ENCODE measurements at places on chromosomes 1 and 21. TPM values are rescaled to one million over a fixed set of nuclear protein-coding genes. Genes with fewer than 3 reads are reported as not detected.

- no peaks in the 10 kb centered on the region for H3K36me3 ChIP-seq
- H3K27me3 ChIP-seq: no peaks in the 10 kb centered on the region
- H3K27ac ChIP-seq: no peak overlapping the region
- H3K4me3 ChIP-seq: no peak overlapping the region
- DNase-seq: peak; percentile 14
- no peaks in the 10 kb centered on the region for H3K4me1 ChIP-seq
Measured at GRCh38 chr1:176949033-176949662, 215.4 kb downstream of the ASTN1 start.

The LEMD1 gene
- total RNA-seq: 3.1 TPM

DNA sequence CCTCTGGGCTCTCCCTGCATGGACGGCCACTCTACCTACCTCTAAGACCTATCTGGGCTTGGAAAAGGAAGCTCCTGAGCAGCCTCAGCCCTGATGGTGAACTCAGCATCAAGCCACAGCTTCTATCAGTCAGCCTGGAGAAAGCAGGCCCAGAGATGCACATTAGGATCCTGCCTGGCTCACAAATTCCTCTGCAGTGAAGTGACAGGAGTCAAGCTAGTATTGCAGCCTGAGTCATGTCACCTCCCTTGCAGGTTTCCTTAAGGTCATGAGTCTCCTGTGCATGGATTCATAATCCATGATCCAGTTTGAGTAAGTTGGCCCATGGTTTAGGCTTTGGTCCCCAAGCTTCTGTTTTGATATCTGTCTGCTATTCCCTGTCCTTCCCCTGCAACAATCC is 37.9 kb upstream of the DUSP10 start:
- H3K36me3 ChIP-seq: peaks cover 2% of the 10 kb centered on the region
- H3K4me3 ChIP-seq: no peak overlapping the region
- H3K4me1 ChIP-seq: peaks cover 99% of the 10 kb centered on the region
- peaks cover 7% of the 10 kb centered on the region for H3K27me3 ChIP-seq

GRCh38 chr21:35924714-35925301 is 135.5 kb downstream of the SETD4 start:
- no peaks in the 10 kb centered on the region for H3K4me1 ChIP-seq
- no peaks in the 10 kb centered on the region for H3K36me3 ChIP-seq
- no peak overlapping the region for H3K27ac ChIP-seq

The BATF3 gene
- 400 TPM for total RNA-seq

- H3K36me3 ChIP-seq: peaks cover 11% of the 10 kb centered on the region
- peaks cover 23% of the 10 kb centered on the region for H3K4me1 ChIP-seq
- peak; percentile 28 for DNase-seq
- peak overlapping the region; percentile 78 for H3K27ac ChIP-seq
- H3K4me3 ChIP-seq: peak overlapping the region; percentile 74
Measured at GRCh38 chr1:246364415-246364941, 142.6 kb downstream of the SMYD3 start.

GRCh38 chr1:68675336-68675735 is 178.5 kb upstream of the DEPDC1 start:
- H3K36me3 ChIP-seq: no peaks in the 10 kb centered on the region
- DNase-seq: no peak
- H3K27ac ChIP-seq: no peak overlapping the region
- H3K4me3 ChIP-seq: no peak overlapping the region

- H3K4me1 ChIP-seq: no peaks in the 10 kb centered on the region
- no peaks in the 10 kb centered on the region for H3K36me3 ChIP-seq
- H3K27ac ChIP-seq: no peak overlapping the region
- no peak overlapping the region for H3K4me3 ChIP-seq
Measured at GRCh38 chr1:201036188-201036842, 12.8 kb upstream of the KIF21B start.

The DEGS1 gene
- total RNA-seq: 26.0 TPM

- H3K36me3 ChIP-seq: peaks cover 2% of the 10 kb centered on the region
- no peaks in the 10 kb centered on the region for H3K4me1 ChIP-seq
- peak overlapping the region; percentile 69 for H3K27ac ChIP-seq
- H3K4me3 ChIP-seq: no peak overlapping the region
Measured at GRCh38 chr1:61692155-61692800, 32.7 kb downstream of the TM2D1 start.

DNA sequence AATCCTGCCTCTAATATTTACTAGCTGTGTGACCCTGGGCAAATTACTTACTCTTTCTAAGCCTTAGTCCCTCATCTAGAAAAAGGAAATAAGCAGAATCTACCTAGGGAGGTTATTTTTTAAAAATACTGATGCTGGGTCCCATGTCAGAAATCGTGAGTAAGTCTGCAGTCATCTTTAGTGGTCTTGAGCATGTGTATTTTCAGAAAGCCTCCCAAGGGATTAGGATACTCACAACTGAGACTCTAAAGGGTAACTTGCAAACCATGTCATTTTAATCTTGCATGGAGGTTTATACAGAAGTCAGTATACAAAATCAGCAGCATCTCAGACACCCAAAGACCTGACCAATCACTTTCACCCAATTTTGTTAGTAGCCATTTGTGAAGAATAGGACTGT is 43.2 kb downstream of the DSTYK start:
- no peak overlapping the region for H3K4me3 ChIP-seq
- no peak overlapping the region for H3K27ac ChIP-seq
- H3K4me1 ChIP-seq: peaks cover 41% of the 10 kb centered on the region
- no peak for DNase-seq

GRCh38 chr21:43836616-43837015 is 28.4 kb upstream of the AGPAT3 start:
- no peak overlapping the region for H3K4me3 ChIP-seq
- H3K27ac ChIP-seq: no peak overlapping the region
- DNase-seq: no peak
- H3K27me3 ChIP-seq: peaks cover 58% of the 10 kb centered on the region

- no peaks in the 10 kb centered on the region for H3K27me3 ChIP-seq
- no peak for DNase-seq
- H3K4me3 ChIP-seq: no peak overlapping the region
- H3K27ac ChIP-seq: no peak overlapping the region
- peaks cover 62% of the 10 kb centered on the region for H3K4me1 ChIP-seq
Measured at GRCh38 chr1:172537366-172537765, 4.4 kb downstream of the SUCO start.

GRCh38 chr1:14746393-14746792 is 147.9 kb downstream of the KAZN start:
- no peaks in the 10 kb centered on the region for H3K36me3 ChIP-seq
- H3K27ac ChIP-seq: no peak overlapping the region
- H3K4me3 ChIP-seq: no peak overlapping the region

The ITGB2 gene
- 248 TPM for total RNA-seq

GRCh38 chr1:160541622-160542302 is 18.7 kb upstream of the SLAMF6 start:
- DNase-seq: no peak
- H3K36me3 ChIP-seq: peaks cover 2% of the 10 kb centered on the region
- no peaks in the 10 kb centered on the region for H3K27me3 ChIP-seq
- peaks cover 52% of the 10 kb centered on the region for H3K4me1 ChIP-seq
- no peak overlapping the region for H3K4me3 ChIP-seq

The IVL gene
- not detected for total RNA-seq

GRCh38 chr1:231856894-231857293 is 230.3 kb downstream of the DISC1 start:
- H3K27ac ChIP-seq: no peak overlapping the region
- H3K4me3 ChIP-seq: no peak overlapping the region
- no peak for DNase-seq
- H3K27me3 ChIP-seq: no peaks in the 10 kb centered on the region

DNA sequence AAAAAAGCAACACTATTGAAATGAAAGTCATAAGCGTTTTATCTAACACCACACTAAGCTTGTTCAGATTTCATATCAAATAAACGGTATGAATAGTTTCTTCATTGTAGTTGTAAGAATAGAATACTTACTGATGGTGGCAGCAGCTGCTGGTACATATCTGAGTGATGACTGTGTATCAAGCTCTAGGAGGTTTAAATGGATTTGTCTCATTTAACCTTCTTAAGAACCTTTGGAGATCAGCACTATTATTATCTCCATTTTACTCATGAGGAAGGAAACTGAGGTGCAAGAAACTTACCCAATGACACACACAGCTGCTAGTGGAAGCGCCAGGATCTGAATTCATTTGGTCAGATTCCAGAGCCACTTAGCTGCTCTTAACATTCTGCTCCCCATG is 104.0 kb downstream of the EIF4G3 start:
- H3K36me3 ChIP-seq: peaks cover 1% of the 10 kb centered on the region
- no peaks in the 10 kb centered on the region for H3K27me3 ChIP-seq
- no peak overlapping the region for H3K27ac ChIP-seq
- no peak overlapping the region for H3K4me3 ChIP-seq
- DNase-seq: no peak
- no peaks in the 10 kb centered on the region for H3K4me1 ChIP-seq

The LRRC53 gene
- total RNA-seq: not detected

DNA sequence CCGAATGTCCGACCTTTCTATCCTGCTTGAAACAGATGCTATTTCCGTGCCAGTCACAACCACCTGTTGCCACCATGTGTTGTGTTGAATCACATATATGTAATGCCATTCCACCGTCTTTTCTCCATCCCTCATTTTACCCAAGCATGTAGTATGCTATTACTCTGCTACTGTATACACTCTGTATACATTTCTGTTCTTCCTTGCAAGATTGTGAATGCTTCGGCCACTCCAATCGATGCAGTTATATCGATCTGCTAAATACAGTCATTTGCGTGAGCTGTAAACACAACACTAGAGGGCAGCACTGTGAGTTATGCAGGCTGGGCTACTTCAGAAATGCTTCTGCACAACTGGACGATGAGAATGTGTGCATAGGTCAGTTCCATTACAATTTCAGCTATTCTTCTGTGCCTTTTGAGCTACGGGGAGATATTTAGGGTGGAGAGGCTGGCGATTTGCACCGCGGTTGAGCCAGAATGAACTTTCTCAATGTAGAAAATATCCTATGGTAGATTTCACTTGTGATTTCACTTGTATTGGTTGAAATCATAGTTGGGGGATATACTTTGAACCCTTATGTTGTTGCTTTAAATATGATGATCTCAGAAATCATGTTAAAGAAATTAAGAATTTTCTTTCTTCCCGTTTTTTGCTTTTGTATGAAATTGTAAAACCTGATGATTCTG is 289.8 kb downstream of the NTNG1 start:
- no peaks in the 10 kb centered on the region for H3K4me1 ChIP-seq
- H3K27me3 ChIP-seq: peaks cover 17% of the 10 kb centered on the region
- no peak overlapping the region for H3K27ac ChIP-seq

DNA sequence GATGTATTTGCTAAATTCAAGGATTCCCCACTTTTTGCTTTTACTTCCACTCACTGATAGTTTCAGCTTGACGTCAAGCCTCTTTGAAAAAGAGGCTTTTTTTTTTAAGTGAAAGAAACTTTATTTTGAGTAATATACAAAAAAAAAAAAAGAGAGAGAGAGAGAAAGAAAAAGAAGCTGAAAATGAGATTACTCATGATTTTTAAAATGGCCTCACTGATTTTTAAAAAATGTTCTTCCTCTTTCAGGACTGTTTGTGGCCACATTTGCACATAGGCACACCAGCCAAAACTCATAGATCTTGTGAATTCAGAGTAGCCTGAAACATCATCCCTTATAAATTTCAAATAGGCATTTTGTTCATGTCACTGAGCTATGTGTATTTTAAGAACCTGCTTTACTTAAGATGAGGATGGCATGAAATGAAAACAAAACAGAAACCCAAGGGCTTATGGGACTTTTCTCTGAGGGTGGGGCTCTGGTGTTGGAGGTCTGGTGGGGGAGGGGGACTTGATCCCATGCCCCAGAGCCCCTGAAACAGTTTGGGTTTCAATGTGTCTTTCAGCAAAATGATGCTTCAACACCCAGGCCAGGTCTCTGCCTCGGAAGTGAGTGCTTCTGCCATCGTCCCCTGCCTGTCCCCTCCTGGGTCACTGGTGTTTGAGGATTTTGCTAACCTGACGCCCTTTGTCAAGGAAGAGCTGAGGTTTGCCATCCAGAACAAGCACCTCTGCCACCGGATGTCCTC is 6.1 kb downstream of the ATF3 start:
- H3K36me3 ChIP-seq: peaks cover 41% of the 10 kb centered on the region
- H3K4me3 ChIP-seq: peak overlapping the region; percentile 61
- DNase-seq: no peak
- H3K4me1 ChIP-seq: peaks cover 47% of the 10 kb centered on the region
- peaks cover 13% of the 10 kb centered on the region for H3K27me3 ChIP-seq

GRCh38 chr1:1004780-1005697 is 5.1 kb upstream of the HES4 start:
- no peak for DNase-seq
- no peak overlapping the region for H3K27ac ChIP-seq
- peaks cover 24% of the 10 kb centered on the region for H3K27me3 ChIP-seq
- H3K4me1 ChIP-seq: peaks cover 16% of the 10 kb centered on the region

DNA sequence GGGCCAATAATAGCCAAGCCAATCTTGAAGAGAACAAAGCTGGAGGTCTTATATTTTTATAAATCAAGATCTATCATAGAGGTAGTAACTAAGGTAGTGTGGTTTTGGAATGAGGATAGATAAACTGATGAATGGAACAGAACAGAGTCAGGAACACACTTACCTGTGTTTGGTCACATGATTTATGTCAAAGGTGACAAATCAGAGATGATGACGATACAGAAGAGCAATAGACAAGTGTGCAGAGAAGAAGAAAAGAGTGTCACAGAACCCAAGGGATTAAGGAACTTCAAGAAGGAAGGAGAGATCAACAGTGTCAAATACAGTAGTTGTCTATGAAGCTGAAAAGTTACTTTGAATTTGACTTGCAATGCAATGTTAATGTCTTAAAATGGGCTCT is 16.1 kb upstream of the CD34 start:
- no peak overlapping the region for H3K27ac ChIP-seq
- H3K4me3 ChIP-seq: no peak overlapping the region
- no peaks in the 10 kb centered on the region for H3K36me3 ChIP-seq

The S100A3 gene
- not detected for total RNA-seq

The C1QA gene
- total RNA-seq: not detected

DNA sequence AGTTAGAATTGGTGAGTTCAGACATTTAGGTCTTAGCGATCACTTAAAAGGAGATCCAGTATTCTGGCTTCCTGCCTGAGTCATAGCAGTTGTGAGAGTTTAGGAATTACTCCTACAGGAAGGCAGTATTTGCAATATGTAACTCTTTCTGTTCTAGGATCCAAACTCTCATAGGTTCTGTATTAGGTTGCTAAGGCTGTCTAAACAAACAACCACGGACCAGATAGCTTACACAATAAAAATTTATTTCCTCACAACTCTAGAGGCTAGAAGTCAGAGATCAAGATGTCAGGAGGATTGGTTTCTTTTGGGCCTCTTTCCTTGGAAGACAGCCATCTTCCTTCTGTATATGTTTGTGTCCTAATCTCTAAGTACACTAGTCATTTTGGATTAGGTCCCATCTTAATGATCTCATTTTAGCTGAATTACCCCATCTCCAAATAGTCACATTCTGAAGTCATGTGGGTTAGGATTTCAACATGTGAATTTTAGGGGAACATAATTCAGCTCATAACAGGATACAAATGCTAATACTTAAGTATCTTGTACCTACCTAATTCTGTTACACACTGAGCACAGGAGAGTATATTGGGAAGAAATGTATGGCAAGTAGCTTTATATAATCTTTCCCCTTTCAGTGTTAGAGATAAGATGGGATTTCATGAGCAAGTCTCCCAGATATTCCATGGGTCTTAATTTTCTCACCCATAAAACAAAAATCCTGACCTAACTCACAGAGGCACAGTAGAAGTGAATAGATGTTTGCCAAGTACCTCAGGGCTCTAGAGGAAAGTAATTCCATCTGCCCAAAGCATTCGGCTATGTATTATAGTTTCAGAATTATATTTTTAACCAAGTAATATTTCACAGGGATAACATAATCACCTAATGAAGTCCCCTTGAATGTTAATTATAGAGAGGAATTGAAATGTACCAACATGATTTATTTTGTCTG is 144.4 kb downstream of the PTBP2 start:
- no peak overlapping the region for H3K27ac ChIP-seq
- DNase-seq: no peak
- H3K4me3 ChIP-seq: no peak overlapping the region
- no peaks in the 10 kb centered on the region for H3K4me1 ChIP-seq
